ENCODE measurements at places on chromosomes 13 and 19.

GRCh38 chr13:67087527-67087926, 142.6 kb downstream of the PCDH9 start:
- no peak for DNase-seq

- DNase-seq = no peak
Observed at GRCh38 chr13:49693191-49693733, 2.0 kb upstream of the EBPL start.

- DNase-seq = no peak
Observed at GRCh38 chr13:100213576-100213975, 124.7 kb downstream of the PCCA start.

GRCh38 chr13:79183231-79183630, 222.8 kb downstream of the RBM26 start:
- no peak for DNase-seq

DNA sequence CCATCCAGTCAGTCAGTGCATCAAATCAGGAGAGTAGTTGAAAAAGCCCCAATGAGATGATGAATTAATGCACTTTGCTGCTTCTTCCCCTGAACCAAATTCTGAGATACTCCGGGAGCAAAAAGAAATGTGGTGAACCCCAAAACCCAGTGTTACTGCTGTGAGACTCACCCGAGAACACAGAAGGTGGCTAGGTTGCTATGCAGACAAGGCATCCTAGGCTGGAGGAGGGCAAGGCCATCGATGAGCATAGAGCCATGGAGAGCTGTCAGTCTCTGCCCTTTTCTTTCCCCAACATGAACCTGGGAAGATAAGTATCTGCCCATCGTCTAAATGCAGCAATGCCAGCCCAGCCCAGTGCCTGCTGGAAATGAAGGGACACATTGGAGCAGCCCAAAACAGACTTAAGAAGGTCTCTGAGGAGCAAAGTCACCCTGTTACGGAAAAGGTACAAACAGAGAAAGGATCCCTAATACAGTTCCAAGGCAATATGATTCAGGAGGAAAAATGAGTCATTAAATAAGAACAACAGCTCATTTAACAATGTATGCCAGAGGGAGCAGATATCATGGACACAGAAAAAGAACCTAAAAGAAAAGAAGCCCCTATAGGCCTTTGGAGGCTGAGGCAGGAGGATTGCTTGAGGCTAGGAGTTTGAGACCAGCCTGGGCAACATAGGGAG, 272.0 kb downstream of the FOXO1 start:
- DNase-seq = no peak

GRCh38 chr19:37077934-37078716, at the start of gene ZNF420:
Gene ZNF420 (plus strand): TSS chr19:37078433. CDS start chr19:37089119, 10,686 bp downstream.
- DNase-seq = peak; percentile 80

GRCh38 chr13:104416973-104417372, 1350.8 kb upstream of the SLC10A2 start:
- DNase-seq = no peak
